ENCODE measurements at places on chromosomes 3 and 15.

- no peak for DNase-seq
These were observed 619.5 kb upstream of the TBL1XR1 start for GRCh38 chr3:177816667-177817208.

- no peak for DNase-seq
These were observed 8.9 kb upstream of the DUSP7 start for GRCh38 chr3:52065264-52065756.

GRCh38 chr3:167866331-167866730, 130.8 kb downstream of the SERPINI1 start:
- DNase-seq, result no peak

DNA sequence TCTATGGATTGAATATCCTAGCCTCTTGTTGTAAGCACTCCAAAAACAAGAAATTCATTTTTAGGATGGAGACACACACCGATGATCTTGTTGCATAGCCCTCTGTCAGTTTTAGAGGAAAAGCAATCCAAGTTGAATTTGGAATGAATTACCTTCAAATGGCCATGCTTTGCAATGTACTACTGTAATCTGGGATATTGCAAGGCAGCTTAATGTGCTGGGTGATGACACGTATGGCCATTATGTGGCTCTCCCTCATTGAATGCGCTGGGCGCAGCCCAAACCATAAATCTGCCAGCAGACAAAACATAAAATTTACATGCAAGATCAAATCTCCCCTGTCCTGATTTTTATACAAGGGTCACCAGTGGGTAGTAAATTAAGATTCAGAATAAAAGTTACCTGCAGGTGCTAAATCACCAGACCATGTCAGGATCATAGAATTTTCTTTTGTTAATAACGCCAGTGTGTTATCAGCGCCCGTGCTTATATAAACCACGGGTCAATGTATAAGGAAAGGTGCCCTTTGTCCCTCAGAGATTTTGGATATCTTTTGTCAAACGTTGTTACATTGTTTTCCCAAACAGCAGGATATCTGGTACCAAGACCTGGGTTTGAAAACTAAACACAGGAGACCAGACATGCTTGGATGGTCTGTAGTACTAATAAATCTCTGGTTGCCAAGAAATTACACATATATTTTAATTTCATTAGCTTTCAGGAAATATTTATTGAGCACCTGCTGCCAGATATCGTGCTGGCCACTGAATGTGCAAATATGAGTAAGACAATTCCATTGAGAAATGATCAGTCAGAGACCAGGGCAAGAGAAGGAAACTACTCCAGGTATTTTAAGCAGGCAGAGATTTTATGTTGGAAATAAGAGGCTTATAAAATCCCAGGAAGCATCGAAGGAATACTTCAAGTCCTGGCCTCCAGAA, 237.1 kb downstream of the EBLN2 start:
- DNase-seq, result no peak

GRCh38 chr15:55434989-55435825, 26.9 kb downstream of the PIERCE2 start:
- peak; percentile 4 for DNase-seq
